ENCODE measurements at places on chromosomes 7 and 10. TPM values are rescaled to one million over a fixed set of nuclear protein-coding genes. Genes with fewer than 3 reads are reported as not detected.

TCERG1L gene
- total RNA-seq = 0.08 TPM

WIPF3 gene
- total RNA-seq = not detected

- H3K27ac ChIP-seq = no peak overlapping the region
- no peaks in the 10 kb centered on the region for H3K4me1 ChIP-seq
- peaks cover 26% of the 10 kb centered on the region for H3K27me3 ChIP-seq
Observed at GRCh38 chr10:75446508-75446907, 15.1 kb downstream of the LRMDA start.

DNA sequence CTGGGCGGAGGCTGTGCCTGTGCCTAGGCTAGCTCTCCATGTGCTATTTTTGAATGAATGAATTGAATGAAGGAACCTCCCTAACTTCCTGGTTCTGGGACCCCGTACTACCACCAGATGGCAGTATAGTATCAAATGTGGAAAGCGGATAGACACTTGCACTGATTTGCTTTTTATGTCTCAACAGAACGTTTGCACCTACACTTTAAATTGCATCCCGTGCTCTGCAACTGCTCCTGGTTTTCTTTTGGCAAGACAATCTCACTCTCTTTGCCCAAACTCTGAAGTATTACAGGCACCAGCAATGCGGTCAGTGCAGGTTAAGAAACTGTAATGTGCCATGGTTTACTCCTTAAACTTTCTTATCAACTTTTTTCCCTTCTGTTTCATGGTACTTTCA lies 6.5 kb downstream of the FZD8 start:
- no peak overlapping the region for H3K27ac ChIP-seq
- peak; percentile 17 for DNase-seq
- peaks cover 8% of the 10 kb centered on the region for H3K4me1 ChIP-seq

DNA sequence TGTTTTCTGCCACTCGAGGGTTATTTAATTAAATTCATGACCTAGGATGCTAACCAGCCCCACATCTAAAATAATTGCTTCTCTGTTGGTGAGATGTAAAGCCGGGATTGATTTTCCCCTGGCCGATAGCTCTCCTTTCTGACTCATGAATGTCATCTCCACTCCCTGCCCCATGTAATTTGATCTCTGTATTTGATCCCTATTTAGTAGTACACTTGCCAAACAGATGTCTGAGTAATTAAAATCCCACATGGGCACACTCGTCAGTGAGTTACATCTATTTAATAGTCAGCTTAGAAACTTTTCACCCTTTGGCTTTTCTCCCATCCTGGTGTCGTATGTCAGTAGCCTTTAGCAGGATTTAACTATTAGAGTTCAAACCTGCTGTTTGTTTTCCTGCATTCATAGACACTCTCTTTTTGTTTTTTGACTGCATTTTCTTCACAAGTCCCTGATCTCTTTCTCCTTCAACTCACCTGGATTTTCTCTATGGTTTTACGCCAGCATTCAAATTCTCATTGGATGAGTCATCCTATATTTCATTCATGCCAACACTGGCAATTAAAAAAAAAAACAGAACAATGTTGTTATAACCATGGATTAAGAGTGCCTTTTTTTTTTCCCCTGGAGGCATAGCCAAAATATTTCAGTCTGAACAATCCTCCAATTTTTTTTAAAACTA lies 82.7 kb downstream of the SPAG6 start:
- no peak for DNase-seq
- no peak overlapping the region for H3K4me3 ChIP-seq
- peaks cover 34% of the 10 kb centered on the region for H3K27me3 ChIP-seq
- H3K27ac ChIP-seq = no peak overlapping the region

- H3K4me1 ChIP-seq = no peaks in the 10 kb centered on the region
- no peaks in the 10 kb centered on the region for H3K36me3 ChIP-seq
- H3K4me3 ChIP-seq = no peak overlapping the region
- DNase-seq = no peak
- H3K27me3 ChIP-seq = peaks cover 37% of the 10 kb centered on the region
Observed at GRCh38 chr7:71753956-71754664, 622.2 kb downstream of the GALNT17 start.

Data from activated naive CD8-positive, alpha-beta T cell treated with anti-CD3 and anti-CD28 coated beads for 36 hours (primary cell).